Parietal lobe (tissue), 2 donors: ENCODE measurements at places on chromosomes 12 and 14. TPM values are rescaled to one million over a fixed set of nuclear protein-coding genes. Genes with fewer than 3 reads are reported as not detected.

GLIPR1L1 gene
- not detected for total RNA-seq

GPR84 gene
- total RNA-seq: not detected

LRFN5 gene
- 80.1 TPM for total RNA-seq

KCNK10 gene
- 18.2 TPM for total RNA-seq

HOXC9 gene
- not detected for total RNA-seq

TMTC1 gene
- 38.2 TPM for total RNA-seq

WNT5B gene
- total RNA-seq: 29.1 TPM

SCARB1 gene
- total RNA-seq: 17.5 TPM

ACRBP gene
- total RNA-seq: 1.6 TPM

SLC10A1 gene
- not detected for total RNA-seq

SLC6A15 gene
- 76.1 TPM for total RNA-seq

DNAJC22 gene
- total RNA-seq: not detected

ETFBKMT gene
- total RNA-seq: 3.4 TPM

PLCZ1 gene
- not detected for total RNA-seq

MTHFD1 gene
- total RNA-seq: 39.1 TPM

APOLD1 gene
- 19.4 TPM for total RNA-seq

DDX55 gene
- total RNA-seq: 39.1 TPM
